ENCODE measurements at places on chromosomes 7 and 10.
A peak's percentile ranks its signal among the peaks of the same experiment; 100 is the strongest.

GRCh38 chr10:96651998-96652431, 65.2 kb upstream of the TM9SF3 start:
- DNase-seq: peak; percentile 30

DNA sequence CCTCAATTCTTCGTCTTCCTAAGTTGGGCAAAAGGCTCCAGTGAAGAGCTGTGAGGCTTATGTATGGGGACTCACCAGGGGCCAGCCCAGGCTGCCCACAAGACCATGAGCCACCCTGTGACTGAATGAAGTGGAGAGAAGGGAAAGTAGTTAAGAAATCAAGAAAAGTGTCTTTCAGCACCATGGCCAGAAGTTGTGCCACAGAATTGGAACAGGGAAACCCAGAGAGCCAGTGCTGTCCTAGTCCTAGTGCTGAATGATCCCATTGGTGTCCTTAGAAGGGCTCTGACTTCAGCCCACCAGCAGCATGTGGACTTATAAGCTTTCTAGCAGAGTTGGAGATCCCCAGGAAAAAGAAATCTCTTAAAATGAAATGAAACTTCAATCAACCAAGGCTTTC, 37.0 kb upstream of the CCSER2 start:
- DNase-seq: no peak

GRCh38 chr10:86400705-86401587, 34.4 kb upstream of the GRID1 start:
- DNase-seq: peak; percentile 50

DNA sequence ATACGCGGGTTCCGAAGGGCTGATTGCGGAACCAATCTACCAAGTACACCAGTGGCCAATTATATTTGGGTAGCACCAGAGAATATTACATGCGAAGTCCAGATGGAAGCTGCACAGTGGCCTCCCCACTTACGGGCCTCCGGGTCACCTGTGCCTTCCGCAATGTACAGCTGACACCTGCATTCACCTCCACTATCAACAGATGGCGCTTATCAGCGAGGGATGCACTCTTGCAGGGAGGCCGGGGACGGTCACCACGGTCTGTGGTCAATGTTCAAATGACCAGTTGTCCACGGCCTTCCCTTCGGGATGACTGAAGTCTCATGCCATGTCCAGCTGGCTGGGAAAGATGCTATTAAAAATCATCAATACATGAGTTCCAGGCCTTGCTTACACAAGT, 47.6 kb downstream of the SLIT1 start:
- no peak for DNase-seq

DNA sequence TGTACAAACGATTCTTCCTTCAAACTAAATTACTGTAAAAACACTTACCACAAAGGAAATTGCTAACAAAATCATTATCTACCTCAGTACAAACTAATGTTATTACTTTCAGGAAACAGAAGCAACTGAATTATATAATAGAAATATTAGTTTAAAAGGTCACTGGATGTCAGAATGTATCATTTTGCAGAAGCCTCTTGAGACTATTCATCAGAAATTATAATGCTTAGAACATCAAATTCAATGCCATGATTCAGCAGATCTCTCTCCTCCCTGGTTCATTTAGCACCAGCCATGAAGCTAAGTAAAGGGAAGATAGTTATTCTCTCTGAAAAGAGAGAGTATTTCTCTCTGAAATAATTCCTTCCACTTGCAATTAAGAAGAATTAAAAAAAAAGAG, 223.3 kb downstream of the IMMP2L start:
- DNase-seq: no peak

DNA sequence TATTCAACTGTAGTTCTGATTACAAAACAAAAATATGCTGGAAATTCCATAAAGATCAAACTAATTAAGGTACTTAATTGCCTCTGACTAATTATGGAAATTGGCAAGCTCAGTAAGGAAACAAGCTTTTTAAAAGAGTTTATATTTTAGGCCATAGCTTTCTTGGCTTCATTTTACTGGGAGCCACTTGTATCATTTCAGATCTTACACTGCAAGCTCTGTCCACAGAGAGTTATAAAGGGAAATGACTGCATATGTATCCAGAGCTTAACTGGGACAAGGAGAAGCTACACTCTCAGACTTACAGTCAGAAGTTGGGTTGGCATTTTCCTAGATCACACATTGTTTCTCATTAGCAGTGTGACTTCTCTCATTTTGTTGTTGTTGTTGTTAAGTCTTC, 92.4 kb downstream of the LRRN3 start:
- no peak for DNase-seq

DNA sequence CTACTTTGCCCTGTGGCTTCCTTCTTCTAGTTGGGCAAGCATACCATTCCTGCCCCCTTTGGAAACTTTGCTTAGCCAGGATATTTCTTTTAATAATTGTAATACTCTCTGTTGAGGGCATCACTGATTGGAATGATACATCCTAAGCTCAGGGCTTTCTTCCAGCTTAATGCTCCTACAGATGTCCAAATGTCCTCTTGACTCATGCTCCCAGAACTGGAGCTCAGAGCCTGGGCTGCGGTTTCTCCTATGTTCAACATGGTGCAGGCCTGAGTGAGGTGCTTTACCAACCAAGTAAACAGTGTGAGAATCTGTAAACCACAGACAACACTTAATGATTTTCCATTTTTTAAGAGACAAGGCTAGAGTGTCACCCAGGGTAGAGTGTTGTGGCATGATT, 108.6 kb downstream of the LRRC4 start:
- DNase-seq: no peak

- DNase-seq: no peak
Measured at GRCh38 chr7:42077271-42078135, 159.5 kb downstream of the GLI3 start.

GRCh38 chr7:156464339-156464738, 176.2 kb upstream of the RNF32 start:
- no peak for DNase-seq

- DNase-seq: no peak
Measured at GRCh38 chr10:6053303-6053702, 8.9 kb downstream of the IL2RA start.

DNA sequence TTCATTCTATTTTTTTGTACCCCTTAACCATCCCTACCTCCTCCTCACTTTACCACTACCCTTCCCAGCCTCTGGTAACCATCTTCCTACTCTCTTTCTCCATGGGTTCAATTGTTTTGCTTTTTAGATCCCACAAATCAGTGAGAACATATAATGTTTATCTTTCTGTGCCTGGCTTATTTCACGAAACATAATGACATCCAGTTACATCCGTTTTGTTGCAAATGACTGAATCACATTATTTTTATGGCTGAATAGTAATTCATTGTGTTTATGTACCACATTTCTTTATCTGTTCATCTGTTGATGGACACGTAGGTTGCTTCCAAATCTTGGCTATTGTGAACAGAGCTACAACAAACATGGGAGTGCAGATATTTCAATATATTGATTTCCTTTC, 24.1 kb downstream of the ATRNL1 start:
- no peak for DNase-seq

DNA sequence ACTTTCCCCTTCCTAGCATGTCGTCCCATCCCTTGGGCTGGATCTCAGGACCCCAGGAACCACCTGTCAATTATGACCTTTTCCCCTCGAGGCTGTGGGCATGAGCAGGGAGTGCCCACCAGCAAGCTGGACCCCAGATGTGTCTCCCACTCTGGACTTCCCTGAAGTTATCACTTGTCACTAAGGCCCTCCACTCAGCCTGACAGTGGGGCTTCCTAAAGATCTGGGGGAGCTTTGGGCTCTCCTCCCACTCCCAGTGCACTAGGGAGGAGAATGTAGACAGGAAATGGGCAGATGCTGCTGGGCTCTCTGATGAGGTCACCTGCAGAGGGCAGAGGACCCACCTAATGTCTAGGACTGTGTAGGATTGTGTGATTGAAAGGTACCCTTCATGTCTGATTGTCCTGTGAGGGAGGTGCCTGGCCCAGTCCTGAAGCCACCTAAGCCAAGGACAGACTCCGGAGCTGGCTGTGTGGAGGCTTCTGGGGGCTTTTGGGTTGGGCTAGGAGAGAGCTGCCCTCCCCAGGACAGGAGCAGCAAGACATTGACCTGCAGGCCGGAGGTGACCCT, 18.7 kb downstream of the MYO1G start:
- no peak for DNase-seq

- DNase-seq: no peak
Measured at GRCh38 chr10:88920986-88921593, 31.5 kb downstream of the ACTA2 start.

DNA sequence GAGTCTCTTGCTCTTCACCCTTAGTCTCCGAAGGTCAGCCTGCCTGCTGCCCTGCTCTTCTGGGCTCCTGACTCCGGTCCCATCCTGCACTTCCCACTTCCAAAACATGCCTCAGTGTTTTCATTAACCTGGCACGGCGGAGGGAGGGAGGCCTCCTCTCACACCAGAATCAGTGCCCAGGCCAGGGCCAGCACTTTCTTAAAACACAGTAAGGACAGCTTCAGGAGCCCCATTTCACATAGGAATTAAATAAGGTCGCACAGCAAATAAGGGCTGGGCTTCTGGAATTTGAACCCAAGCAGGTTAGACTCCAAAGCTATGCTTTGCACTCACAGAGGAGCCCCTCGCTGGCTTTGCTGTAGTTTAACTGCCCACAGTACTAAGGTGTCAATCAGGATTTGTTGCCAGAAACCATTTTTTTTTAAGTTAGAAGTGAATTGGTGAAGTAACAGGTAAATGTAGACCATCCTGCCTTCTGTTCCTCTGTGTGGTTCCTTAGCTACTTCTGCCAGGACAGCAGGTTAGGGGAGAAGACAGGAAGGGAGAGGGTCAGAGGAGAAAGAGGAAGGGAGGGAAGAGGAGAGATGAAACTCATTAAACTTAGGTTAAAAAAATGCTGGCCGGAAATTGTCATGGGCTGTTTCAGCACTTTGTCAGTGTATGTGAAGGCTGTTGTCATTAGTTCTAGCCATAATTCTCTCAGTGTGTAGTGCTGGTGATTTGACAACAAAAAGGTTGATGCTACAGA, 1.1 kb downstream of the RASSF4 start:
- DNase-seq: no peak

- no peak for DNase-seq
Measured at GRCh38 chr10:31515819-31516402, 196.9 kb downstream of the ZEB1 start.

- no peak for DNase-seq
Measured at GRCh38 chr7:148715027-148715426, 16.3 kb downstream of the CUL1 start.

- DNase-seq: no peak
Measured at GRCh38 chr7:8321312-8321711, 59.3 kb upstream of the ICA1 start.

GRCh38 chr10:6864142-6864541, 284.1 kb upstream of the PRKCQ start:
- no peak for DNase-seq

- no peak for DNase-seq
Measured at GRCh38 chr7:22860784-22861482, 38.3 kb upstream of the TOMM7 start.

- DNase-seq: no peak
Measured at GRCh38 chr10:126854726-126855495, 50.3 kb upstream of the DOCK1 start.

- no peak for DNase-seq
Measured at GRCh38 chr10:4804465-4804864, 21.5 kb upstream of the AKR1E2 start.

GRCh38 chr7:6590645-6591110, 857 bp downstream of the INTS15 start:
- no peak for DNase-seq

DNA sequence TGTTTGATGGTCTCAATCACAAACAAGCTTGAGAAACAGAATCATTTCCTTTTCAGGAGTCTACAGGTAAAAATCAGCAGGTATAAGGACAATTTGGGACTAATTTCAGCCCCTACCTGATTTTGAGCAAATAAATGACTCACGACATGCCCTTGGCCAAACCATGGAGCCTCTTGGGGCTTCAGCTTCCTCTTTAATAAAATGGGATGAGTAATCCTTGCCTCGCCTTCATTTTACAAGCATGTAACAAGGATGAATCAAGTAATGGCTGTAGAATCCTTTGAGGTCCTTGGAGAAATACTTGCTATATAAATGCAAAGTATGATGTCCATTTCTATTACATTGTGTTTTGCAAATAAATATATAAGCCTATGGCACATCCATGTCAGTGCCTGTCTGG, 212.8 kb upstream of the PODXL start:
- DNase-seq: no peak

DNA sequence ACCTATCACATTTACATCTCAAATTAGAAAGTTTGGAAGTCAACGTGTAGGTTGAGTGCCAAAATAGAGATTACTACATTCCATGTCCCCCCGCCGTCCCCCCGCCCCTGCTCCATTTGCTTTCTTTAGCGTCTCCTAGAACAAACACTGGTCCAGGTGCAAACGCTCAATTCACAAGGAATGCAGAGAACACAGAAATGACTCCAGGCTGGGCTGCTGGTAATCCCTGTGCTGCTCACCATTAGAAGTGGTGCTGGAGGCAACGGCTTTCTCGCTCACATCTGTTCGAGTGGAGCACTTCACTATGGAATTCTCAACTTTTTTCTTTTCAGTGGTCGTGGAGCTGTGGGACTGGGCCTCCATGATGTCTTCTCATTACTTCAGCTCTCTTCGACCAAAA, 14.1 kb downstream of the GLI3 start:
- DNase-seq: no peak

- no peak for DNase-seq
Measured at GRCh38 chr10:88489107-88489506, 94.0 kb downstream of the RNLS start.

DNA sequence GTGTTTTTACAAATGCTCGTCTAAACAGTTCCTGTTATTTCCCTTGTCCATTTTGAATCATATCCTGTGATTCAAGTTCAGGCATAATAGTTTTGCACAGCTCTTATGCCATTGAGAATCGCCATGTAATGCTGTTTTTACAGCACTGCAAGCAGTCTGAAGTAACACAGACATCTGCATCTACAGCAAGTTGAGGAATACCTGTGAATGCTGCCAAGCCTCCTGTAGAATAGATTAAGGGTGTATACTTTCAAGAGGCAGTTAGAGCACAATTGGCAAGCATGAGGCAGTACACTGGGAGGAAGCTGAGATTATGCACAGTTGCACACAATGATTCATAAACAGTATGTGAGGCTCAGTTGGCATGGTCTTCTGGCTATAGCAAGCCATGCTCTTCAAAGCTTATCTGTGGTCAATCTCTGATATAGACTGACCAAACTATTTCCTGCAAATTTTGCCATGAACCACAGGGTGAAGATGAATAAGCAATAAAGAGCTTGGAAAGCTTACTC, 121.9 kb upstream of the AKR1E2 start:
- no peak for DNase-seq

DNA sequence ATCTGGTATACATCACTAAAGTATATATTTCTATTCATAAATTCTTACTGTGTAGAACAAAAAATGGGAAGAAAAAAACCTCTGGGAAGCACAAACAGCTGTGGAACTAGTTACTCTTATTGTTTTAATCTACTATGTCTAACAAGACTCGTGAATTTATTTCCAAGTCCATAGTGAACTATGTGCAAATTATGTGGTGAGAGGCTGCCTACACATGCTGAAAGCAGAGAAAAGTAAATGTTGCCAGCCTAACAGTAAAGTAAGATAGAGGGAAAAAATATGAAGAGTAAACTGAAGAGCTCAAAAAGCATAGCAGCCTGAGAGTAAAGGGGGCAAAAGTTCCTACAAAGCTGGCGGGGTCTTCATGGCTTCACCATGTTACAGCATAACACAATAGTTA, 3.0 kb downstream of the GDI2 start:
- DNase-seq: no peak

Data from stimulated activated CD8-positive, alpha-beta memory T cell treated with anti-CD3 and anti-CD28 coated beads, Interleukin-2, amount 100 ng/mL, for 1 hour (primary cell).